ENCODE measurements at places on chromosomes 13 and 19.

GRCh38 chr19:55115446-55116065, 1.9 kb downstream of the PPP1R12C start:
- DNase-seq, result no peak

- DNase-seq, result no peak
These were observed 99.2 kb downstream of the RFC3 start for GRCh38 chr13:33917190-33917589.

DNA sequence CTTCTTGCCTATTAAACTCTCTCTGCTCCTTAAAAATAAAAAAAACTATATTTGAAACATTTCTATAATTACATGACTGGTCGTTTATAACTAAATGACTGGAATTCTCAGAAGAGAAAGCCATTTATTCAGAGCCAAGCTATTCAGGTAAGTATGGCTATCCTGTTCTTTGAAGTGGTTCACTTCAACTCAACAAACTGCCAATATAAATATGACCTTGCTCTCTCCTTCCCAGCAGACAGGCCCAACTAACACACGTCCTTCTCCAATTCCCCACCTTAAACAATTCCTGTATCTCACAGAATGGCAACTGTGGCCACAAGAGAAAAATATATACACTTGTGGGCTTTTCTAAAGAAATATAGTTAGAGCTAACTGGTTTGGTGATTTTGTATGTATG, 153.9 kb downstream of the MIPEP start:
- no peak for DNase-seq

- DNase-seq, result no peak
These were observed 16.4 kb downstream of the KLK2 start for GRCh38 chr19:50889638-50890037.

All from GM12891 (cell line).